NCI-H1436 treated with DMSO at 0.1 percent for 48 hours (cell line): ENCODE measurements at places on chromosomes 1 and 21.

DNA sequence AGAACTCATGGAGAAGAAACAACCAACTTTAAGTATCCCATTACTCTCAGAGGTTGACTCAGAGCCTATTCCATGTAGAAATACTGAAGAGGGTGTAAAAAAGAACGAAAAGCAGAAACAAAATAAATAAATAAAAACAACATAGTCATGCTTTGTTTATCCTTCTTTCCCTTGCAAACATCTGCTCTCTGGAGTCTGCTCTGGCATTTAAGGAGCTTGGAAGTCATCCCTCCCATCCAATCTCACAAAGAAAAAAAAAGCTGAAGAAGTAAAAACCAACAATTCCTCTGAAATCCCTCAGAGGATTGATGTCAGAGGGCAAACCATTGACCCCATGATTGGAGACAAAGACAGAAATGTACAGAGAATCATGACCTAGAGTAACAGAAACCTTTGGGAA is 302.6 kb upstream of the GREM2 start:
- no peak for DNase-seq

- no peak for DNase-seq
Measured at GRCh38 chr1:202547215-202547614, 163.0 kb downstream of the SYT2 start.

DNA sequence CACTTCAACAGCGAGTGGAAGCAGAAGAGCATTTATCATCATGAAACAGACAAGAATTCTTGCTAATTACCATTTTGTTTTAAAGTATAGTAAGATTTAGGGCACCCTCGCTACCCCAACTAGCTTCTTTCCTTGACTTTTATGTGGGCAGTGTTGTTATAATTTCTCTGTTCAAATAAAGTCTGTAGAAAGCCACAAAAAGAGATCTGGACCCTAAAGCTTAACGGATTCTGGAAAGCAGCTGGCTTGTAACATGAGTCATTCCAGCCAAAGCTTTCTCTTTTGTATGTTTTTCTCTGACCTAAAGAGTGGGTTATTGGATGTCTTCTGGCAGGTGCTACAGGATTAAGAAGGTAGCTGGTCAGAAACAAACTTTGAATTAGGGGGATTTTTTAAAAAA is 37.4 kb downstream of the RUNX1 start:
- DNase-seq, result no peak

- no peak for DNase-seq
Measured at GRCh38 chr1:168469690-168470089, 74.1 kb downstream of the XCL2 start.

DNA sequence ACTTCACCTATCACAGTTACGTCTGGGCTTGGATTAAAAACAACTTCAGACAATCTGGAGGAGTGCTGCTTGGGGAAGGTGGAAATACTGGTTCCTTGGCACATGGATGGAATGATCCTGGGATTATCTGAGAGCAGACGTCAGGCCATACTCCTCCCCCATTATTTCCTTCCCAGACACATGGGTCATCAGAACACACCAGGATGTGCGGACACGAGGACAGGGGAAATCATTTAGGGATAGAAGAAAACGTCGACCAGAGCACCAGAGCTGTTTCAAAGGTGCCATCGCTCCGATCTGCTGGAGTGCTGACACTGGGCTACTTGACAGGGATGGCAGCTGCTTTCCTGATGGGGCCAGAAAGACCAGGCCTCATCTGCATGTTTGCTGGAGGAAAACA is 31.8 kb upstream of the ANGPTL7 start:
- DNase-seq, result no peak

DNA sequence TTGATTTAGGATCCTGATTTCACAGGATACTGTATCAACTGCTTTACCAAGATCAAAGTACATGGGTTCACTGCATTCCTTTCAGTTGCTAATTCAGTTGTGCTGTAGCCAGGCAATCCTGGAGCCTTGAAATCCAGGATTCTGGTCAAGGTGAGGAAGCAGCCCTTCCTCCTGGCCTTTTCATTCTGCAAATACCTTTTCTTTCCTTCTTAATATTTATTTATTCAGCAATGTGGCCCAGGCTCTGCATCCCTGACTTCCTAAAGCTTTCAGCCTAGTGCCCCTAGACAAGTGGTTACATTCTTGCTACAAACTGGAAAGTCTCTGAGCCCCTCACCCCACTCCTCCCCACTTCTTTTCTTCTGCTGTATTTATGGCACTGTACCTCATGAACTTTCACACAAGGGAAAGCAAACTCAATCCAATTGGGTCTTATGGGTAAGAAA is 16.2 kb downstream of the LRRC8D start:
- DNase-seq, result no peak

DNA sequence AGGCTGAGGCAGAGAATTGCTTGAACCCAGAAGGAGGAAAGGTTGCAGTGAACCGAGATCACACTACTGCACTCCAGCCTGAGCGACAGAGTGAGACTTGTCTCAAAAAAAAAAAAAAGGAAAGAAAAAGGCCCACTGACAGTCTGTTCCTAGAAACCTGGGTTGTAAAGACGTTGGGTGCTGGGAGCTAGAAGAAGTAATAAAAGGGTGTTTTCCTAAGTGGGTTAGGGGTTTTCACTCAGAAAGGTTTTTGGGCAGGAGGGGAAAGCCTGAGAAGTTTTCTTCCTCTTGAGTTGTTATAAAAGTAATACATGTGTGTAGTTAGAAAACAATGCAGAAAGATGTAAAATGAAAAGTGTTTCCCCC is 25.4 kb downstream of the CELA3A start:
- DNase-seq, result no peak

GRCh38 chr1:156795787-156796186 is 20.9 kb downstream of the SH2D2A start:
- DNase-seq, result no peak

DNA sequence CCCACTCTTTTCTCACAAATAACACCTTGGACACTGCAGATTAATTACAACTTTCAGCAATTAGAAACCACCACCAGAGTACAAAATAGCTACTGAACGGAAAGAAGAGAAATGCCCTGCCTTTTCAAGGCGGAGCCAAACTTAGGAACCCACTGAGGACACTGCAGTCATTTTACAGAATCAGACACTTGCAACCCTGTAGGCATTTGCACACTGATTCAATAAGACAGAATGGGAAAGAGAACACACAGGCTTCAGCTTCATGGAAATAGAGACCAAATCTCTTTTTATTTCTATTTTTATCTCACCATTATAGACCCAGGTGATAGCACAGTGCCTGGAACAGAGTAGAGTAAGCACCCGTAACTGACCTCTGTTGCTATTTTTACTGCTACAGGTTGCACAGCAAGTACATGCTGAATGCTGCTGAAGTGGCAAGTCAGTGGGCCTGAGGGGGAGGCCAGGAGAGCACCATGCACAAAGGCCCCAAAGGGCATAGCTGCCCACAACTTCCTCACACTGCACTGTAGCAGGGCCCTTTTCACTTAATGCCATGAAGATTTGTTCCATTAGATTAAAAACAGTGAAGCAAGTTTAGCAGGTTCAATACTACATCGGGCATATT is 50.7 kb upstream of the EDARADD start:
- no peak for DNase-seq

DNA sequence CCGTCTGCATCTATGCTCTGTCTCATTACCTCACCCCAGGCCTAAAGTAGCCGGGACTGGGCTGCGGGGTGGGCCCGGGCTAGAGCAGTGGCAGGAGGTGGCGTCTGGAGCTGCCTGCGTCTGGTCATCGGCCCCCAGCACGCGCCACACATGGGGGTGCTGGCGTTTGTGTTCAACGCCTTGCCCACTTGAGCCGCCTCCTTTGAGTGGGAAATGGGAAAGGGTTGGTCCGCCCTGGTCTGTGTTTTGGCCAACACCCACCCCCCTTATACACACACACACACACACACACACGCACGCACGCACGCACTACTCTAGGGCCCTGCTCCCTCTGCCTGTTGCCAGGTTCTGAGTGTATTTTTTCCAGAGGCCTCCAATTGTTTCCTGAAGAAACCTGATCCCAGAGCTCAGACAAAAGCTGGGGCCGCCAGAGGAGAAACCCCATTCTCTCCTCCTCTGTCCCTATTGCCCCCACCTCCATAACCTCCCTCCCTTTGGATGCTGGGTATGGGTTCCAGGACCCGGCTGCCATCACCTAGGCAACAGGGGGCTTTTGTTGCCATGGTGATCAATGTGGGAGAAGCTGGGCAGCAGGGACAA is 10.1 kb downstream of the VANGL2 start:
- DNase-seq, result no peak

- DNase-seq, result no peak
Measured at GRCh38 chr1:174912264-174912663, 87.5 kb upstream of the CACYBP start.

DNA sequence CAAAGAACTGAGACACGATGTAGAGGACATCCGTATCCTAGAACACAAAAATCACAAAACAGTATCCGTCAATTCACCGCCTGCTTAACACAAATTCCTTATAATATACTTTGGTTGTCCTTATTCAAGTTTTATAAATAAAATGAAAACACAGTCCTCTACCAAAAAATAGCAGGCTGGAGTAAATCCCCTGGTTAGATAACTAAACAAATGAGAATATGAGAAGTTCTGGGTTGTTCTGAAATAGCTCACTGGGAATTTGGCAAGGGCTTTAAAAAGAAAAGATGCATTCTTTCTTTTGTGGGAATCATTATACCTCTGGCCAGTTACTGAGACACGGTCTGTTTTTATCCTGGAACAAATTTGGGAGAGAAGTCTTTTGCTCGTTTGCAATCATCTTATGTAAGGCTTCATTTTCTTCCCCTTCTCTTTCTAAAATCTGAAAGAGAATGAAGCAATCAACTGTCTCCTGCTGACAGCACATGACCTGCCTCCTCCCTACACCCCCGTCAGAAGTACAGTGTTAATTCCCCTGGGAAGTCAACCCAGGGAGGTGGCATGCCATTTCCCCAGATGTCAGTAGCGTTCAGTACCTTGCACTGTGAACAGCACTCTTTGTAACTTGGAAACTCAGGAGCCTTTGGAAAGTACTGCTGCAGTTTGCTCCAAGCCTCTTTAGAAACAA is 37.1 kb upstream of the RAP1GAP start:
- no peak for DNase-seq

DNA sequence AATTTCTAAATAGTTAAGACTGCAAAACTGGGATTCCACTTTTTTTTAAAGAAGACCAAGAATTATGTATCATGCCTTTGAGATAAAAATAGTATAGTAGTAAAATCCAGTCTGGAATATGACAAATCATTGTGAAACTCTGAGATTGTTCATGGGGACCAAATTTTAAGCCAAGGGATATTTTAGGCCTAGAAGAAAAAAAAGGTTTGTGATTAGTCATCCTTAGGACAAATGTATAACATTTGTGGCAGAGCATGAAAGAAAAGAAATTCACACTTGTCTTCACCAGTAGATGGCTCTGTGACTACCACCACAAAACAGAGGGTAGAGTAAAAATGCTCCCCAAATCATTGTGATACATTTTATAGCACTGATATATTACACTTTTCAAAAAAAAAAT is 226.1 kb downstream of the KCTD3 start:
- no peak for DNase-seq

DNA sequence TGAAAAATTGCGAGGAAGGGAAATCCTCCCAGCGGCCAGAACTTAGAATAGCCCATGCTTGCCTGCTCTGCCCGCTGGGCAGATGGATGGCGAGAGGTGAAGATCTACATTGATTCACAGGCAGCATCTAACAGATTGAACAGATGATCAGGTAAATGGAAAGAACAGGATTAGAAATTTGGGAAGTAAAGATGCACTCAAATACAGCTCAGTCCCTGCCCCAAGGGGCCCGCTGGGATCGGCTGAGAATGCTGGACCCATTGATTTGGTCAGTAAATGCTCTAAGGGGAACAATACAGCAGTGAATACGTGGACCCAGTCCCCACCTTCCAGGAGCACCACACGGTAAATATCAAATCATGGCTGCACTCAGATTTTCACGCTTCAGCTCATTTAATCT is 248.2 kb downstream of the MATN1 start:
- DNase-seq, result no peak

DNA sequence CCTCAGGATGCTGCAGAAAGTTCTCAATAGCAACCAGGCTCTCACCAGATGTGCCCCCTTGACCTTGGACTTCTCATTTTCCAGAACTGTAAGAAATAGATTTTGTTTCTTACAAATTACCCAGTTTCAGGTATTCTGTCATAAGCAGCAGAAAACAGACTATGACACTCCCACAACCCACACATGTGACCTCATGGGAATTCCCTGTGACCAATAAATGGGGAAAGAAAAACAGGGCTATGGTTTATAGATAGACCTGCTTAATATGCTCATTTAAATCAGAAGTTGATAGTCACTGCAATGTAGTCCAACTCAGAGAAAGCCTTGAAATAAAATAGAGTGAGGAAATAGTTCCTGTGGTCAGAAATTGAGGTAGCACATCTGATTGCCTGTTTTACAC is 380.9 kb upstream of the PTBP2 start:
- DNase-seq, result no peak

DNA sequence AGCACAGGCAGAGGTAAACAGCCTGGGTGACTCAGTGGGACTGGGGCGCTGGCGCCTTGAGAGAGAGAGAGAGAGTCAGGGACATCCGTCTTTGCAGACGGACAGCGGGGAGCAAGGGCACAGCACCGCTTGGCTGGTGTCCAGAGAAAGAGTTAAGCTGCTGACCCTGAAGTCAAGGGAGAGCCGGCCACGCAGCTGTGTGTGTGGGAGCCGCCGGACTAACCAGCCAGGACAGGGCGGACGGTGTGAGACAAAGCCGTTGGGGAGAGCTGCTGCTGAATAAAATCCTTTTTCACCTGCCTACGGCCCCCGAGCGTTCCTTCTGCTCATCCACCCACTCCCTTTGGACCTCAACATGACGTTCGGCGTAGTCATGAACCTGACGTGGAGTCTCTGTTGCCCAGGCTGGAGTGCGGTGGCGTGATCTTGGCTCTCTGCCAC is 14.5 kb downstream of the CFAP74 start:
- no peak for DNase-seq

- no peak for DNase-seq
Measured at GRCh38 chr1:53331446-53332185, 3.7 kb upstream of the LRP8 start.

- no peak for DNase-seq
Measured at GRCh38 chr1:189312499-189312898, 1165.2 kb downstream of the BRINP3 start.

GRCh38 chr1:204359131-204359473 is 627 bp downstream of the PLEKHA6 start:
- DNase-seq, result no peak

- DNase-seq, result peak; percentile 7
Measured at GRCh38 chr1:154567386-154568156, at the start of gene CHRNB2. Gene CHRNB2, plus strand, starts transcription at chr1:154567778. Its CDS starts 267 bp downstream, at chr1:154568045.

- DNase-seq, result no peak
Measured at GRCh38 chr1:110580244-110580643, 25.9 kb downstream of the KCNA2 start.

- DNase-seq, result no peak
Measured at GRCh38 chr1:119768778-119769177, at the start of gene HMGCS2. Gene HMGCS2, minus strand, starts transcription at chr1:119768905. Its CDS starts 61 bp downstream, at chr1:119768844.
